ENCODE measurements at places on chromosomes 6 and 20.

DNA sequence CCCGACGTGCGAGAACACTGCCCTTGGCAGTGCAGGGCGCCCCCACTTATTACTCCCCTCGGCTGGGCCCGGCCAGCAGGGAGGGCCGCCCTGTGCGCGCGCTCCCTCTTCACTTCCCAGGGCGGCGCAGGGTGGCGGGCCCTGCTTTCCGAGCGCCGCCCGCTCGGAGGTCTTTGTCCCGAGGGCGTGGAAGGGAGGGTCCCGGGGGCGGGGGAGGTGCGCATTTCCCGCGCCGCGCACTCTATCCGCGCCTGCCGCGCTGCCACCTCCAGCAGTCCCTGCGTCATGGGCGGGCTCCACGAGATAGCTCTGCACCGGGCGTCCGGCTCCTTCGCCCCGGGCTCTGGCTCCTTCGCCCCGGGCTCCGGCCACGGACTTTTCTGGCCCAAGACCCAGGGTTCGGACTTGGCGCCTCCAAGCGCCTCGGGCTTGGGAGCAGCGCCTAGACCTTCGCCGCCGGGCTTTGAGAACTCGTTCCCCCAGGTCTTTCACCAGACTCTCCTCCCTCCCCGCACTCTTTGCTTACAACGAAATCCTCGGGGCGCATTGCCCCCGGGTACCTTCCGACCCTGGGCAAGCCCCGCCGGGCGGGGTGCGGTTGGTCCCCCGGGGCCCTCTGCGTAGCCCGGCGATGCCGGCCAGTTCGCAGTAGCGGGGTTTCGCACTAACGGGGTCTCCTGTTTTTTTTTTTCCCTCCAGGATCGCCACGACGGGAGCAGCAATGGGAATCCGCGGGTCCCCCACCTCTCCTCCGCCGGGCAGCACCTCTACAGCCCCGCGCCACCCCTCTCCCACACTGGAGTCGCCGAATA lies 1.6 kb downstream of the TFAP2C start:
- peak; percentile 77 for DNase-seq

DNA sequence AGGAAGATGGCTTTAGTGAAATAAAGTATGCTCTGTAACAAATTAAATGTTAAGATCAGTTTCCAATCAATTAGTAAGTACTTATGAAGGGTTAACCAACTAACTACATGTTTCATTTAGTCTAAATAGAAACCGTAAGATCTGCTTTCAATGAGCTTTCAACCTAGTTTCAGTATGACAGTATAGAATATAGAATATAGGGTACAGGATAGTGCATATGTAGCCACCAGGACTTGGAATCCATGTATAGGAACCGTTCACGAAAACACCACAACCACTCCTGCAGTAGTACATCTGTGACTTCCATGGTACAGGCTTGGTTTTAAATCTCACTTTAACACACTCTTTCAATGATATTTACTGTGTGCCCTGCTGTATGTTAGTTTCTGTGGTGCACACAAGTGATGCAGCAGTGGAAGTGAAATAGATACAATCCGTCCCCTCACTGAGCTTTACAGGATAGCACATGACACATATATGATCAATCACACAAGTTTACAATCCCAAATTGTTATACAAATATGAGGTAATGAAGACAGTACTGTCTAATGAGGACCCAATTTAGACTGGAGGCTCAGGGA lies 479.7 kb upstream of the MARCKS start:
- DNase-seq = no peak

GRCh38 chr6:42038163-42038562 lies 12.2 kb upstream of the TAF8 start:
- DNase-seq = no peak

DNA sequence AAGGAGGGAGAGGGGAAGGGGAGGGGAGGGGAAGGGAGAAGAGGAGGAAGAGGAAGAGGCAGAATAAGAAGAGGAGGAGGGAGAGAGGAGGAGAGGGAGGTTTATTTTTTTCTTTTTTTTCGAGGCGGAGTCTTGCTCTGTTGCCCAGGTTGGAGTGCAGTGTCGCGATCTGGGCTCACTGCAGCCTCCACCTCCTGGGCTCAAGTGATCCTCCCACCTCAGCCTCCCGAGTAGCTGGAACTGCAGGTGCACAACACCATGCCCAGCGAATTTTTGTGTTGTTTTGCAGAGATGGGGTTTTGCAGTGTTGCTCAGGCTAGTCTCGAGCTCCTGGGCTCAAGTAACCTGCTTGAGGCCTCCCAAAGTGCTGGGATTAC lies 6.1 kb upstream of the GJA10 start:
- no peak for DNase-seq

DNA sequence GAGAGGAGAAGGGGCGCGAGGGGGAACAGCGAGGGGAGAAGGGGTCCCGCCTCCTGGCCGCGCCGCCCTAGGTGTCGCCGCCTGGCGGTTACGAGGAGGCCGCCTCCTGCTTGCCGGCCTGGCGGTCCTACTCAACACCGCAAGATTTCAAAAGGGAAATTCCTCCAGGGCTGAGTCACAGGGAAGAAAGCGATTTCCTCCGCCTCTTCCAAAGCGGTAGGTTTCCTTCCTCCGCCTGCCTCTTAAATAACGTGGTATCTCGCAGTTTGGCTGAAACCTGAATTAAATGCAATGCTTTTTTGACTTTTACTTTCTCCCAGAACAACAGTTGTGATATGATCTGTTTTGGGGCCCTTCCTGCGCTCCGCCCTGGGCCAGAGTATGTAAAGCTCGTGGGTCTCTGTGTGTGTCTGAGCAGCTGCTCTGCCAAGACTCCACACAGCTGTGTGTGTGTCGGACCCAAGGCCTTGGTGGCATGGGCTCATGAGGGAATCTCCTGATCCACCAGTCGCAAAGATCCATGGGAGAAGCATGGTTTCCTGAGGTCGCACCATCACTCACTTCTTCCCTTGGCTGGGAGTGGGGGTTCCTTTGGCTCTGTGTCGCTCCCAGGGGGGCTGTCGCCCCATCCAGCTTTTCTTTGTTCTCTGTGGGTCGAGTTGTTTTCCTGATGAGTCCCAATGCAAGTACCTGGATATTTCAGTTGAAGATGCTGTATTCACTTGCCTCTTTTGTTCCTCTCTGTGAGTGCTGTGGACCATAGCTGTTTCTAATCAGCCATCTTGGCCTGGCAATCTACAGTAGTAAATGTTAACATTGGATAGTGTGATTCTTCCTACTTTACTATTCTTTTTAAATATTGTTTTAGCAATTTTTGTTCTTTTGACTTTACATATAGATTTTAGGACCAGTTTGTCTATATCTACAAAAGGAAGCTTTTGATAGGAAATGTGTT lies 31.6 kb upstream of the NOTCH4 start:
- no peak for DNase-seq

DNA sequence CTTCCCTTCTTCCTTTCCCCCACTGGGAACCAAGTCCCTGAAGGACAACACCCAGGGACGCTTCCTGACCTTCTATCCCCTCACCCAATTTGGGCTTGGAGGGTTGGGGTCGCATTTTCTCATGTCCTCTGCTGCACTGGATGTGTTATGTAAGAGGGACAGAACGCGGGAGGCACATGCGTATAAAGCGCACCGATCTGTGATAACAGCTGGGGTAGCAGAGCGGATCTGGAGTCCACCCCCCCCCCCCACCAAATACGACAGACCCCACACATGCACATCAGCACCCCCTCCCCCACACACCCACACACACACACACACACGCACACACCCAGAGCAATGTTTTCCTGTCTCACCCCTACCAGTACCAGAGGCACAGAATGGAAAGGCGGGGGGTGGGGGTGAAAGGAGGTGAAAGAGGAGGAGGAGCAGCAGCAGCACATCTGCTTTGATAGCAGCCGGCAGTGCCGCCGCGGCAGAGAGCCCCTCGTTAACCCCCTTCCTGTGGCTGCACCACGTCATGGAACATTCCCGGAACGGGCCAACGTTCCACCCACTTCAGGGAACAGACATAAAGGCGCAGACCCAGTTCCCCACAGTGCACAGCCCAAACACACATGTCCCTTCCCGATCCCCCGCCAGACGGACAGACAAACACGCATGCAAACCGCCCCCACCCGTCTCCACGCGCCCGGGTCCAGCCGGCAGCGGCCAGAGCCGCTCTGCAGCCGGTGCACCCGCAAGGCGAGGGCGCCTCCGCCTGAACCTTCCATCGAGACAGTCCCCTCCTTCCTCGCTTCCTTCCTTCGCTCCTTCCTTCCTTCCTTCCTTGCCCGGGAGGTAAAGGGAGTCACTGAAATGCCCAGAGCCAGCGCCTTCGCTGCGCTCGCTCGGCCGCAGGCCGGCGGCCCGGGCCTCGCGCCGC lies 590 bp downstream of the HIVEP2 start:
- DNase-seq = peak; percentile 62

GRCh38 chr20:54668271-54669039 lies 193.1 kb downstream of the DOK5 start:
- DNase-seq = no peak

DNA sequence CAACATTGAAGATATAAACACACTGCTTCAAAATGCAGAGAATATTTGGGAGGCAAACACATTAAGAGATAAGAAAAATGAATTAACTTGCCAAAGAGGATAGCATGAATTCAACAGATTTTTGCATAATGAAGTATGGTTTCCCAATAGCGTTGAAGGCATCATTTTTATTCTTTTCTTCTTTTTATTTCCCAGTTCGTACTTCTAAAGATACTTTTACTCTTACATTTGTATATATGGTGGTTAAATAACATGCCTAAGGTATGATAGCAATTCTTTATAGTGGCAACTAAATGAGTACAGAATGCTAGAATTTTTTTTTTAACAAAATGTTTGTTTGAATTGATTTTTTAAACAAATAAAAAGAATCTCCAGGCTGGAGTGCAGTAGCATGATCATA lies 473.4 kb upstream of the MARCKS start:
- DNase-seq = no peak

GRCh38 chr20:58173091-58173490 lies 55.4 kb downstream of the ANKRD60 start:
- no peak for DNase-seq

DNA sequence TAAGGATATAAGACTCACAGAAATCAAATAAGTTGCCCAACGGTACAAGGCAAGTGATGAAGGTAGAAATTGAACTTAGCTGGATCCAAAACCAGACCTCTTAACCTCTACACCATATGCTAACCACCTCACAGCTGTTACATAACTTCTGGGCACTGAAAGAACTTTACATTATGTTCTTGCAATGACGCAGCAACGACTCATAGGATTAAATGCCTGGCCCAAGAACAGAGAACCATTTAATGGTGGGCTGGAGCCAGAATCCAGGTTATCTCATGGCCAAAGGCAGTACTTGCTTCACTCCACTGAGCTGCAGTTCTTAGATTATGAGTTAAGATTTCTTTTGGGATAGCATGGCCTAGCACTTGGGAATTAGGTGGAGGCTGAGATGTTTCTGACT lies 4.4 kb downstream of the TRMT6 start:
- DNase-seq = no peak

DNA sequence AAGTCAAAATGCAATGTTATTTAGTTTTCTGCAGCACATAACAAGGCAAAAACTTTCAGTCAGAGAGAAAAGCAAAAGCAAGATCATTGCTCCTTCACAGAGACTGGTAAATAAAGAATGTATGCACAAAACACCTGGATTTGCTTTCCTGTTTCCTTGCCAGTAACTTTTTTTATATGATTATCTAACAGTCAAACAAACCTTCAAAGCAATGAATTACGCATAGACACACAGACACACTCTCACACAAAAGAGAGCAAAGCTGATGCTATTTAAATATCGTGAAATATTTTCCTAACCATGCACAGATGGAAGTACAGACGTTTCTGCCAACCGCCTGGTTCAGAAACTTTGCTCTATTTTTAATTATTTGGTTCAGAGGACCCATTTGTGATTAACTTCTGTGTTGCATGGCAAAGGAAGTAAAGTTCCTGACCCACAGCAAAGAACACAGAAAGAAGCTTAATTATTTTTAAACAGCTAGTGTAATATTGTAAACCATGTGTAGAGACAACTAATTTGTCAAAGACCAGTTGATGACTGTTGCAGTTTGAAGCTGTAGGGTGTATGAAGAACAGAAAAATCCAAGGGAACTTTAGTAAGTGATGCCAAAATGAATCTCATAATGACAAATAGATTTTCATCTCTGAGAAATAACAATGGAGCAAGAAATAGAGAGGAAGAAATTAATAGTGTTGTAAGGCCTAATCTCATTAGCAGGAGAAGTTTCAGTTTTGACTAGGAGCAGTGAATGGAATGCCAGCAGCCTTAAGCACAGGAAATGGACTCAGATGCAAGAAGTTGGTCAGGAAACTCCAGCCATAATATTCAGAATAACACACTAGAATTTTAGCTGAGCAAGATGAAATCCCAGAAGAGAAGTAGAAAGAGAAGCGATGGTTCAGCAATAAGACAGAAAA lies 24.1 kb downstream of the ATXN1 start:
- peak; percentile 80 for DNase-seq

GRCh38 chr6:64084185-64084663 lies 448.6 kb downstream of the PHF3 start:
- DNase-seq = no peak

DNA sequence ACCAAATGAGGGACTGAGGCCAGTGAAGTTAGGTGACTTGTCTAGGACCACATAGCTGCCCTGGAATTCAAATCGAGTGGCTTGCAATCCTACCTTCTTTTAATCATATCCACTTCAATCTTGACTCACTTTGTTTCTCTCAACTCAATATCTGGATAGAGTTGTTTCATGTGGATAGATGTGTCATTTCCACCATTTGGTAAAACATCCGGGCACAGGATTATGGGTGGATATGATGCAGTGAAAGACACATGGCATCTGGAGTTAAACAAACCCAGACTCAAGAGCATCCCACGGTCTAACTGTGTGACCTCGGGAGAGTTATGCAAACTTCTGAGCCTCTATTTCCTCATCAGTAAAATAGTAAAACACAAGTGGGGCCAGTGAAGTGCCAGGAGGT lies 103.6 kb upstream of the CNKSR3 start:
- no peak for DNase-seq

DNA sequence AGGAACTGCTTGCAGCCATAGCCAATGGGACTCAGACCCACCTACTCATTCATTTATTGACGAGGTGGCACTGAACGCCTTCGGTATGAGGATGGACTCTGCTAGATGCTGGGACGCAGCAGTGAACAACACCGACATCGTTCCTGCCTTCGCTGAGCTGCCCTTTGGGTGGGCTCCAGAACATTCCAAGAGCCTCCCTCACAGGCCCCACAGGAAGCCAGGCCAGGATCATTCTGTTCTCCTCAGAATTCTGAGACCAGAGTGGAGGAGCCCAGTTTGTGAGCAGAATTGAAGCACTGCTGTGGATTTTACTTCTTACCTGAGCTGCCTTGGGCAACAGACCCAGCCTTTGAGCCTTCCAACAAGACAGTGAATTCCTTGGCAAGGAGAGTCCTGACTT lies 82.1 kb downstream of the KCNB1 start:
- no peak for DNase-seq

- DNase-seq = no peak
Measured at GRCh38 chr20:10665027-10665561, 8.7 kb downstream of the JAG1 start.

DNA sequence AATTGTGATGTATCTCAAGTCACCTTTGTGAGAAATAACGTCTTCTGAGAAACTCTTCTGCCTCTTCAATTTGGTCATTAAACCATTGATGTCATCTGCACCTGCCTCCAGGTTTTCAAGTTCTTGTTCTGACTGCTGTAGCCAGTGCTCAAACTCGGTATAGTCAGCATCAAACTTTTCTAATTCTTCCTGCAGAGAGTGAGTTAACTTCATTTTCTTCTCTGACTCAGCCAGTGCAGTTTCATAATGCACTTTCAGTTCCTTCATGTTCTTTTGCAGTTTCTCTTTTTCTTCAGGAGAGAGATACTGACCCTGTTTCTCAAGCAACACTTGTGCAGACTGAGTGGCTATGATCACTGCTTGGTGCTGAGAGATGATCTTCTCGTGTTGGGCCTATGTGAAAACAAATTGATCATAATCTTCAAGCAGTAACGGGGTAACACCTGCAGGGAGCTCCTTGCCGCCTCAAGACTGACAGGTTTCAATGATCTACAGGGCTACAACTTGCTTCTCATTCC lies 48.8 kb downstream of the DST start:
- DNase-seq = no peak

Data from NCI-H526 treated with DMSO at 0.1 percent for 48 hours (cell line).